ENCODE measurements at places on chromosomes 3 and 15. TPM values are rescaled to one million over a fixed set of nuclear protein-coding genes. Genes with fewer than 3 reads are reported as not detected.

PRTG gene
- total RNA-seq, result 13.6 TPM

KIF15 gene
- total RNA-seq, result 1.5 TPM

SMC4 gene
- total RNA-seq, result 34.1 TPM

CYP11A1 gene
- total RNA-seq, result 0.43 TPM

SKIL gene
- 156 TPM for total RNA-seq

CRELD1 gene
- total RNA-seq, result 18.8 TPM

GRCh38 chr15:25740383-25741255 is 122.5 kb downstream of the ATP10A start:
- no peak for DNase-seq

DNA sequence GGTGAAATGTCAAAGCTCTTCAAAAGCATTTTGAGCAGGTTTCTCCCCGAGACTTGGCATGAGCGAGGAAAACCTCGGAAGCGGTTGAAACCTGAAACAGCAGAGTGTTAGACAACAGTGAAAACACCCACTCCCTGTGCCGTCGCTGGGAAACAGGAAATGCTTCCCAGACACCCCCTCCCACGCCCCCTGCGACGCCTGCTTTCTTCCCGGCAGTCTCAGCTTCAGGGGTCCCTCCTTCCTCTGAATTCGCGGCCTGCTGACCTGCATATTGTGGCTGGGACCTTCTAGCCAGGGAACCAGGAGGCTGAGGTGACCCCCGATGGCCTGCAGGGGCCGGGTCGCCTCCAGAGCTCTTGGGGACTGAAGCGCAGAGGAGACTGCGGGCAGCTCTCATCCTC is 250.6 kb upstream of the LYSMD4 start:
- no peak for DNase-seq

- DNase-seq, result no peak
These were observed 8.3 kb downstream of the LRRC2 start for GRCh38 chr3:46557814-46558183.

- peak; percentile 53 for DNase-seq
These were observed 334.7 kb upstream of the RASGRP1 start for GRCh38 chr15:38899300-38899699.

- DNase-seq, result no peak
These were observed 23.5 kb downstream of the SYNM start for GRCh38 chr15:99128411-99128810.

GRCh38 chr3:54506603-54507002 is 384.3 kb downstream of the CACNA2D3 start:
- no peak for DNase-seq

- no peak for DNase-seq
These were observed 153.9 kb downstream of the KLF13 start for GRCh38 chr15:31480356-31481025.

GRCh38 chr3:11090551-11090950 is 63.7 kb upstream of the HRH1 start:
- DNase-seq, result no peak

- peak; percentile 98 for DNase-seq
These were observed 6.5 kb downstream of the CSRNP1 start for GRCh38 chr3:39146611-39147591.

GRCh38 chr3:45051685-45052084 is 25.6 kb downstream of the CLEC3B start:
- no peak for DNase-seq

GRCh38 chr15:96343113-96344059 is 12.9 kb downstream of the NR2F2 start:
- DNase-seq, result peak; percentile 38
